ENCODE measurements at places on chromosomes 2 and 18.

DNA sequence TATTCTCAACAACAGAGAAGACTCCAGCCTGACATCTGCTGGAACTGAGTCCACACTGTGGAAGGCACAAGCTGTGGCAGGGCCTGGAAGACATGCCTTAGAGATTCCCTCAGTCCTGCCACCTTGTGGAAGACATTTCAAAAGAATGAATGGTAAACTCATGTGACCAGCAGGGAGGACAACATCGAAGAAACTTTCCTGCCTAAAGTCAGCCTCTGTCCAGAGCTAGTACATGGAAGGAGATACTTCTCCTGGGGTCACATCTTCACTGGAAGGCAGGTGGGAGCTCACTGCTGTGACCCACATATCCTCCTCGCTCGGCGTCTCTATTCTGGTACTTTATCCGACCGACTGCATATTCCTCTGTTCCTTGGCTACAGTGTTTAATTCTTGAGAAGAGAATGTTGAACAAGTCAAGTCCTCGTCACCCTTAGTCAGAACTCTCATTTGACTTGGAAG lies 59.5 kb downstream of the PUM2 start:
- no peak for DNase-seq

GRCh38 chr2:109435901-109436598 lies 177.7 kb downstream of the SEPTIN10 start:
- DNase-seq = no peak

GRCh38 chr18:57516056-57516455 lies 70.4 kb downstream of the FECH start:
- DNase-seq = no peak

GRCh38 chr2:157849591-157849990 lies 26.5 kb downstream of the ACVR1 start:
- DNase-seq = no peak

DNA sequence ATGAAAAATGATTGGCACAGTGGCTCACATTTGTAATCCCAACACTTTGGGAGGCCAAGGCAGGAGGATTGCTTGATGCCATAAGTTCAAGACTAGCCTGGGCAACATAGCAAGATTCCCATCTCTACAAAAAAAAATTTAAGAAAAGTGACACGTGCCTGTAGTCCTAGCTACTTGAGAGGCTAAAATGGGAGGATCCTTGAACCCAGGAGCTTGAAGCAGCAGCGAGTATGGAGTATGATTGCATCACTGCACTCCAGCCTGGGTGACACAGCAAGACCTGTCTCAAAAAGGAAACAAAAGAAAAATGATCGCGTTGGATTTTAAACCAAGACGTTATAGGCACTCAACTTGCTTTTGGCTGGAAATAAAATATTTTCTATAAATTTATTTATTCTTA lies 37.8 kb upstream of the CREB1 start:
- no peak for DNase-seq

DNA sequence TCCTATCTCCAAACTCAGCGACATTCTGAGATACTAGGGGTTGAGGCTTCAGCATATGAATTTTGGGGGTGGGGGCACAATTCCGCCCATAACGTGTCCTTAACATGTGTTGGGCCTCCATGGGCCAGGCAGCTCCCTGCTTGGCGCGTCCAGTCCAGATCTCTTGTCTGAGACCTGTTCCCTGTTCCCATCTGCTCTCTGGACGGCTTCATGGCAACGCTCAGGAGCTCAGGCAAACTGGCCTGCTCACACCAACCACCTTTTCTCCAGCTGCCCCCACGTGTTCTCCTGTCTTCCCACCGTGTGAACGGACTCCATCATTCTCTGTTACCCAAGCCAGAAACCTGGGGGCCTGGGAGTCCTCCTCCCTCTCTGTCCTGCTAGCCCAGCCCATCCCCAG lies 36.4 kb downstream of the ACKR3 start:
- DNase-seq = no peak

- DNase-seq = no peak
Observed at GRCh38 chr2:209113026-209113425, 310.8 kb upstream of the MAP2 start.

DNA sequence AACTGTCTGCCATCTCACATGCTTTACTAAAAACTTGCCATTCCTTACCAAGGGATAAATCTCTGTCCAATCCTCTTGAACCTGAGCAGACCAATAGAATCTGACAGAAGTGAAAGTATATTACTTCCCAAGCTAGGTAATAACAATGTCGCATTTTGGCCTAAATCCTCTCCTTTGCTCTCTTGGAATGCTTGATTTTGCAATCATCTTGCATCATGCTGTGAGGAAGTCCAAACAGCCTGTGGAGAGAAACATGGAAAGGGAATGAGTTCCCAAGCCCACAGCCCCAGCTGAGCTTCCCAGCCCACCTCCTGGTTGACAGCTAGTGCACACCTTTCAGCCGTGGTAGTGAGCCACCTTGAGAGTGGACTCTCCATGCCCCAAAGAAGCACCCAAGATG lies 540.6 kb downstream of the STK39 start:
- DNase-seq = no peak

DNA sequence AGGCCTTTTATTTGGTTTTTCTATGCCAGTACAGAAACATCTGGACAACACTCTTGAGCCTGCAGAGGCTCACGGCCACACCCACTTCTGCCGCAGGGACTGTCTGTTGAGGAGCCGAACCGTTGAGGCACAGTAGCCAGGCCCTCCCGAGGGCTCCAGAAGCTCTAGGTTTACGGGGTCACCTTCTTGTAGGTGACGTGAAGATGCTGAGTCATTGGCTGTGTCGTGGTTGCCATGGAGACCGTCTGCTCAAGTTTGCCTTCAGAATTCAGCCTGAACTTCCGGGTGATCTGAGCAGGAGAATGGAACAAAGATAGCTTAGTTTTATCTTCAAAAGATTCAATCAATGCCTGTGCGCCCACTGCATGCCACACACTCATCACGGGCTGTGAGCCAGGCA lies 25.9 kb downstream of the BOK start:
- no peak for DNase-seq

DNA sequence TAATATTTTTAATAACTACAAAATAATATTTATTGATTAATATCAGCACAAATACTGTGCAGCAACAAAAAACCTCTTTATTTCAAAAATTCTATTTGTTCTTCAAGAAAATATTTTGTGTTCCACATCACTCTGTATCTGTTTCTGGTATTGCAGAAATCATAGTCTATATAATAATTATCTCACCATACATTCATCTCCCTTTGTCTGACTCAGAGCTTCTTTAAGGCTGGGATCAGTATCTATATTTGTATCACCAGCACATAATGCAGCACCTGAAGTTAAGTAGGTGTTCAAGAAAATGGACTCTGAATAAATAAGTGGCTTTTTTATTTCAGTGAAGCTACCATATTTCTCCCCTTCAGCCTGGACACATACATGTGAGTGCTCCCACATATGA lies 1.6 kb upstream of the MARCHF4 start:
- no peak for DNase-seq

DNA sequence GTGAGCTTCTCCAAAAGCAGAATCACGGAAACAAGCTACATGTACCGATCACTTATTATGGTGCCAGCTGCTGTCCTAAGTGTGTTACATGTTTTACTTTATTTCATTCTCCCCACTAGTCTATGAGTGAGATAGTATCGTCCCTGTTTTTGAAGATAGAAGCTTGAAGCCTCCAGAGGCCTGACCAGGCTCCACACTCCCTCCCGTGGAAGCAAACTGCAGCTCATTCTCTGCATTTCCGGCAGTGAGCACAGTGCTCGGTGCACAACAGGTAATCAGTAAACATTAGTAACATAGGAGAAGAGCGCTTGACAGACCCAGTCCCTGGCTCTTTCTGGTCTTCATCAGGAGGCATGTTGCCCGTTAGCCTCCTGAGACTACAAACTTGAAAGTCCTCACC lies 72.9 kb downstream of the ZBTB7C start:
- no peak for DNase-seq

- no peak for DNase-seq
Observed at GRCh38 chr2:116802671-116803070, 1011.8 kb upstream of the DDX18 start.

GRCh38 chr2:189127756-189128155 lies 51.8 kb downstream of the COL5A2 start:
- DNase-seq = no peak

DNA sequence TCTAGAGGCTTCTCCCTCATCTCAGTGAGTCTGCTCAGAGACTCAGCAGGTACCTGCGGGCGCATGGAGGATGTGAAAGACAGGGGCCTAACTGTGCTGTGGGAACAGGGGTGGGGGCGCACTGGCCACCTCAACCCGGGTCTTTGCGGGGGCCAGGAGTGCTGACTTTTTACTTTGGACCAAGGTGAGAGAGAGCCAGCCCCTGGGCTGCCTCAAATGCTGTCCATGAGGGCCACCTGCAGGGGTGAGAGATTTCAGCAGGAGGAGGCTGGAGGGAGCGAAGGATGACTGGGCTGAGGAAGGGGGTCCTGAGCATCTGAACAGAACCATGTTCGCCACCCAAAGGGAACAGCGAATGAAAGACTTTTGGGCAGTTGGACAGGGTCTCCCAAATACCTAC lies 129.4 kb downstream of the TNS1 start:
- no peak for DNase-seq

DNA sequence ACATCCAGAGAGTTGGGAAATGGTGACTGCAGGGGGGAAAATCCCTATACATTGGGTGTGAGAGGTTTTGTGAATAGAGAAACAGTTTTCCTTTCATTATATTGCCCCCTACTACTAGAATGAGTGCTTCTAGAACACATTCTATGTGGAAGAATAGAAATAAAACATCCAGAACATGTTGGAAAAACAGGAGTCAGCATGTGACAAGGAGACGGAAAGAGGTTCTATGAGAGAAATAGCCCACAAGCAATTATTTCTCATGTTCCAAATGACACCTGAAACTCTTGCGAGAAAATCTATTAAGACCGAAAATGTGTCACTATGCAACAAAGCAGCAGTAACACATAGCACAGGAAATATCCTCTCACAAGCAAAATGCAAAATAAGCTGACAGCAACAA lies 202.7 kb upstream of the SPOPL start:
- DNase-seq = no peak

DNA sequence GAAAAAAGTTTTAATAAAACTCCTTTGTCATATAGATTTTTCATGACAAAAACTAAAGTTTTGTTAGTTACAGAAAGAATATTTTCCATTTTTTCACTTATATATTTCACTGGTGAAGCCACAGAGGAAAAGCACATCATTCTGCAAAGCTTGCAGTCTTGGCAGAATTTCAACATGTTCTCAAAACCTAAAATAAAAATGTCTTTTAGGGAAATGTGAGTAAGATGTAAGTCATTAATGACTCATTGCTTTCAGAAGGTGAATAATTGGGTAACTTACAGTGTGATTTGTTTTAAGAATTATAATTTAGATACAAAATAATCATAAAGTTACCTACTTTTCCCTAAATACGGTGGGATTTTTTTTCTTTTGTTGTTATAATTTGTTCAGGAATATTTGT lies 43.4 kb upstream of the TNFRSF11A start:
- no peak for DNase-seq

GRCh38 chr2:220478305-220479058 lies 851.1 kb downstream of the SLC4A3 start:
- no peak for DNase-seq

- DNase-seq = no peak
Observed at GRCh38 chr2:108933691-108934117, 55.3 kb downstream of the EDAR start.

DNA sequence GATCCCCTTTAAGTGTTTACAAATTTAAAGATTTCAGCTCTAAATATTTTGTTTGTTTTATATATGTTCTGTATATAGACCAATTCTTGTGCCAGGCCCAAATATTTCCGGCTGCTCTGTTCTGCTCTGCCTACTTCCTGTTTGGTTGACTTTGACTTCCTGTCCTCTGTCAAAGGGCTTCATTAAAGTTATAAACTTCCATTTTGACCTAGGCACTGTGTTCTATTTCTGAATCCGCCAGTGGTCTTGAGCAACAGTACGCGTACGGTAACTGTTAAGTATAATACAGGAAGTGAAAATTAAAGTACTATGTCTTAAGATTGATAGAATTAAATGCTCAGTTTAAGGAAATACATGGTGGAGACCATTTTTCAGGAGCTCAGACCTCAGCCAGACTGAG lies 13.5 kb upstream of the REL start:
- DNase-seq = no peak

- DNase-seq = no peak
Observed at GRCh38 chr18:53472546-53472945, 751.9 kb downstream of the MBD2 start.

DNA sequence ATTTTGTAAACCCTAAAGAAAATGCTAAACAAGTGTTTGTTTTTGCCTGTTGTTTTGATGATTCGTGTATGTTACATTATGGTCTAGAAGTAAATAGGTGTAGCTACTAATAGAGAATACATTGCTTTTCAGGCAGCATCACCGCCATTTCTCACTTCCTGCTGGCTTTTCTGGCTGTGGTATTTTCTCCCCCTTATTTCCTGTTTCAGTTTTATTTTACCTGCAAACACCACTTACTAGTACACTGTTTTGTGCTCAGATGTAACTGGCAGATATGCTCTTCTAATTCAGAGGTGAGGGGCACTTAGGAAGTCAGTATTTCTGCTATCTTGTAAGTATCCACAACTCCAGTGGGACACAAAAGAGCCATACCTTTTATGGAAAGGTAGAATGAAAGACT lies 38.1 kb upstream of the SLC3A1 start:
- no peak for DNase-seq

DNA sequence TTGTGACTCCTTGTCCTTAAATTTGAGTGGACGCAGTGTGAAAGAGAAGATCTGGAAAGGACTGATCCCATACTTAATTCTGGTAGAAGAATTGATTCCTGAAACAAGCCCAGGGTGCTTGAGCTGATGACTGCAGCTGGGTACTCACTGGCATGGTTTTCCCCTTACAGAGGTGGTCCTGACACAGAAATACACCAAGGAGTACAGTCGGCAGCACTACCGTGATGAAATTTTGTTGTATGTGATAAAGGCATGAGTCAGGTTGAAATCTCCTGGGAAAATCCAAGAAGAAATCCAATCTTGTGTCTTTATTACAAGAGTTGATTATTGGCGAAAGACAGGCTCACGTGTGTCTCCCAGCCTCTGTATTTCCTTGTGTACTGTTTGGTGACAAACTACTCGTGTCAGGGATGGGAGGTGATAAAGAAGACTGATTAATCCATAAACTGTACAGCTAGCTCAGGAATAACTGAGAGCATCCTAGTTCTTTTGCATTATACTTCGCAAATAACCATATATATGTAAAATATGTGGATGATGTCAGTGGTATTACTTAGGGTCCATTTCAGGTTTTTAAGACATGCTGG lies 76.6 kb downstream of the RAPGEF4 start:
- no peak for DNase-seq

DNA sequence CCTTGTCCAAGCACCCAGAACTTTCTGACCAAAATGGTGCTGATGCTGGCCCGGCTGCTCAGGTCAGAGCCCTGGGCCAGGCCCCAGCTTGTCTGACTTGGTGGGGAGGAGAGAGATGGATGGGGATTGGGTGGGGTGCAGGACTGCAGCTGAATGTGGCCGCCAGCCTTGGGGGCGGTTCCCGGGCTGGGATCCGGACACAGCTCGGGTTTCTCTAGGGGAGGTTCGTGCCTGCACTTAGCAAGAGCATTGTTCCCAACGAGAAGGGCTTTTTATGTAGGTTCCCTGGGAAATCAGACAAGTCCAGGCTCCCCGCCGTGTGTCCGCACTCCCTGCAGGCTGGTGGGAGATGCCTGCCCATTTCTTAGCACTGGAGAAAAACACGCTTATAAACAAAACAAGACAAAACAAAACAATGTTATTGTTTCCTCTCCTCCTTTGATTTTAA lies 50.5 kb upstream of the HS6ST1 start:
- no peak for DNase-seq
